ENCODE measurements at places on chromosomes 12 and 14.

DNA sequence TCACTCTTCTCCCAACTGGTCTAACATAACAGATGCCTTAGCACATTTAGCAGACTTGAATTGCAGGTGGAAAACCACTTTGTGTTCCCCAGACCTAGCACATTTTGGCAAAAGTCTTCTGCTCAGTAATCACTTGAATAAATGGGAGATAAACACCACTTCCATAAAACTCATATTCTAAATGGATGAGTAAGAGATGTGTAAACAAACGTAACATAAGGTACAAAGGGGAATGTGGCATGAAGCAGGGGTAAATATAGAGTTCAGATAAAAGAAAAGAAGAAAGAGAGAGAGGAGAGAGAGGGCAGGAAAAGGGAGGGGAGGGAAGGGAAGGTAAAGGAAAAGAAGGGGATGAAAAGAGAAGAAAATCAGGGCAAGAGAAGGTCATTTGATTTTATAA lies 17.0 kb upstream of the KERA start:
- DNase-seq: no peak

GRCh38 chr12:75813072-75813471 lies 218.5 kb downstream of the PHLDA1 start:
- no peak for DNase-seq

GRCh38 chr12:47858511-47859266 lies 39.0 kb upstream of the HDAC7 start:
- no peak for DNase-seq

- DNase-seq: no peak
Observed at GRCh38 chr14:41805633-41806032, 199.0 kb downstream of the LRFN5 start.

DNA sequence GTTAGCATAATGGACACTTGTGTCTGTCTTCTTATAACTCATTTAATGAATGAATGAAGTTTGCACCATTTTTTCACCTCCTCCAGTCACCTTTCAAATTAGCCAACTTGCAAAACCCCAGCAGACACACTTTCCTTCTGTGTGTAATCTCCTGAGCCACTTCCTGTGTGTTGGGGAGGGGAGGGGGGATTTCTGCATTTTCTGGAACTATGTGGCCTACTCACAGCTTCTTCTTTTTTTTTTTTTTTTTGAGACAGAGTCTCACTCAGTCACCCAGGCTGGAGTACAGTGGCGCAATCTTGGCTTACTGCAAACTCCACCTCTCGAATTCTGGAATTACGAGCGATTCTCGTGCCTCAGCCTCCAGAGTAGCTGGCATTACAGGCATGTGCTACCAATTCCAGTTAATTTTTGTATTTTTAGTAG lies 4.1 kb upstream of the SERPINA1 start:
- no peak for DNase-seq

DNA sequence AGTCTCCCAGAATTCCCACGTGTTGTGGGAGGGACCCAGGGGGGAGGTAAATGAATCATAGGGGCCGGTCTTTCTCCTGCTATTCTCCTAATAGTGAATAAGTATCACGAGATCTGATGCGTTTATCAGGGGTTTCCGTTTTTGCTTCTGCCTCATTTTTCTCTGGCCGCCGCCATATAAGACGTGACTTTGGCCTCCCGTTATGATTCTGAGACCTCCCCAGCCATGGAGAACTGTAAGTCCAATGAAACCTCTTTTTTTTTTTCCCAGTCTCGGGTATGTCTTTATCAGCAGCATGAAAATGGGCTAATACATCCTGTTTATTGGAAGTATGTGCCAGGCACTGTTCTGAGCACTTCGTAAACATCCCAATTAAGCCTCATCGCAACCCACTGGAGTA lies 788 bp downstream of the KRT72 start:
- no peak for DNase-seq

DNA sequence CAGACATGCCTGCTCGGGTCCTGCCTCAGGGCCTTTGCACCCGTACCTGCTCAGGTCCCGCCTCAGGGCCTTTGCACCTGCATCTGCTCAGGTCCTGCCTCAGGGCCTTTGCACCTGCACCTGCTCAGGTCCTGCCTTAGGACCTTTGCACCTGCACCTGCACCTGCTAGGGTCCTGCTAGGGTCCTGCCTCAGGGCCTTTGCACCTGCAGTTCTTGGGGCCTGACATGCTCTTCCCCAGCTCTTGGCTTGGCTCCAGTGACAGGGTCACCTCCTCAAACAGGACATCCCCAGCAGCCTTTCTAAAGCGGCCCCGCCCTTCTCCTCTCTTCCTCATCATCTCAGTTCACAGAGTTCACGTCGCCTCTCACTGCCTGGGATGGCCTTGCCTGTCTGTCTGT lies 54.9 kb upstream of the NCOR2 start:
- no peak for DNase-seq

- DNase-seq: no peak
Observed at GRCh38 chr12:11739980-11740577, 90.6 kb downstream of the ETV6 start.

DNA sequence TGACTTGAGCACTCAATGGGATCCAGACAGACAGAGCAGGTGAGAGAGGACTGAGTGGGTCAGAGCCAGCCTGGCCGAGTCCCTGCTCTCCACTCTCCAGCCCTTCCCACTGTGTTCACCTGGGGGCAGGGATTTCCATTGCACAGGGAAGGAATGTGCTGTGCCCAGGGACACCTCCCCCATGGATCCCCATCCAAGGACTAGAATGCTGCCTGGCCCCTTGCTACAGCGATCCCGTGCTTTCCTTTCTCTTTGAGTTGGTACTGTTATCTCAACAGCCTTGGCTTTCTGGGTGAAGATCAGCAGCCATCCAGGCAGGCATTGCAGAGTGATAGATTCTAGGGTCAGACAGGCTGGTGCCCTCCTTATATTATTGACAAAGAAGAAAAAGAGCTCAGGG lies 60.3 kb upstream of the DLK1 start:
- no peak for DNase-seq

- no peak for DNase-seq
Observed at GRCh38 chr12:106123551-106124081, 15.1 kb downstream of the NUAK1 start.

- DNase-seq: no peak
Observed at GRCh38 chr14:90576581-90576980, 179.8 kb downstream of the CALM1 start.

- no peak for DNase-seq
Observed at GRCh38 chr14:64233531-64234190, 60.5 kb downstream of the ESR2 start.

GRCh38 chr12:92543840-92544239 lies 158.9 kb upstream of the PLEKHG7 start:
- DNase-seq: no peak

- DNase-seq: no peak
Observed at GRCh38 chr12:90038289-90038688, 329.7 kb upstream of the ATP2B1 start.

DNA sequence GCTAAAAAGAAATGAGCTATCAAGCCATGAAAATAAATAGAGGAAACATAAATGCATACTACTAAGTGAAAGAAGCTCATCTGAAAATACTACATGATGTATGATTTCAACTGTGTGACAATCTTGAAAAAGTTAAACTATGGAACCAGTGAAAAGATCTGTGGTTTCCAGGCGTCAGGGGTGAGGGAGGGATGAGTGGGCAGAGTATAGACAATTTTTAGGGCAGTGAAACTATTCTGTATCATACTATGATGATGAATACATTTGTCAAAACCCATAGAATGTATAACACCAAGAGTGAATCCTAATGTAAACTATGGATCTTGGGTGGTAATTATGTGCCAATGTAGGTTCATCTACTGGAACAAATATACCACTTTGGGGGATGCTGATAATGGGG lies 21.3 kb downstream of the SPX start:
- no peak for DNase-seq

GRCh38 chr14:61197416-61197815 lies 83.7 kb downstream of the TMEM30B start:
- no peak for DNase-seq

DNA sequence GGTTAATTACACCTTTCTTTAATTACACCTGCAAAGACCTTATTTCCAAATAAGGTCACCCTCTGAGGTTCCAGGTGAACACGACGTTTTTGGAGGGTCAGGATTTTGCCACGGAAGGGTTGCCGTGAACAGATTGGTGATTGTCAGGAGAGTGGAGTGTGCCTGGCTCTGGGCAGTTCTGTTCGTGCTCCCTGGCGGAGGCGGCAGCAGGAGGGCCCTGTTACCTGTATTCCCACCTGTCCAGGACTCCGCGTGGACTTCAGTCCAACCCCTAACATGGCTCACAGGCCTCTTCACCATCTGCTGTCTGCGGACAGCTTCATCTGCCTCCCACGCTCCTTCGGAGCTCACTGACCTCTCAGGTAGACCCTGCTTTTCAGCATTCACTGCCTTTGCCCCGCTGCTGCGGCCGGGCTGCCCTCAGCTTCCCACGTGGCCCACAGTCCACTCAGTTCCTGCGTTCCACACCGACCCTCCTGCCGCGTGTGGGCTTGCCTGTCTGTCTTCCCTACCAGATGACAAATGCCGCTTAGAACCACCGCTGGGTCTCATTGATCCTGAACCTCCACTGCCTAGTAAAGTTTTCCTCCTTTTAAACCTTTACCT lies 187.5 kb upstream of the DIO3 start:
- no peak for DNase-seq

GRCh38 chr14:85187521-85187920 lies 342.4 kb upstream of the FLRT2 start:
- DNase-seq: no peak

- DNase-seq: no peak
Observed at GRCh38 chr14:77265561-77266335, 5.3 kb downstream of the NGB start.

GRCh38 chr14:94239406-94239805 lies 53.7 kb downstream of the SERPINA10 start:
- DNase-seq: no peak

DNA sequence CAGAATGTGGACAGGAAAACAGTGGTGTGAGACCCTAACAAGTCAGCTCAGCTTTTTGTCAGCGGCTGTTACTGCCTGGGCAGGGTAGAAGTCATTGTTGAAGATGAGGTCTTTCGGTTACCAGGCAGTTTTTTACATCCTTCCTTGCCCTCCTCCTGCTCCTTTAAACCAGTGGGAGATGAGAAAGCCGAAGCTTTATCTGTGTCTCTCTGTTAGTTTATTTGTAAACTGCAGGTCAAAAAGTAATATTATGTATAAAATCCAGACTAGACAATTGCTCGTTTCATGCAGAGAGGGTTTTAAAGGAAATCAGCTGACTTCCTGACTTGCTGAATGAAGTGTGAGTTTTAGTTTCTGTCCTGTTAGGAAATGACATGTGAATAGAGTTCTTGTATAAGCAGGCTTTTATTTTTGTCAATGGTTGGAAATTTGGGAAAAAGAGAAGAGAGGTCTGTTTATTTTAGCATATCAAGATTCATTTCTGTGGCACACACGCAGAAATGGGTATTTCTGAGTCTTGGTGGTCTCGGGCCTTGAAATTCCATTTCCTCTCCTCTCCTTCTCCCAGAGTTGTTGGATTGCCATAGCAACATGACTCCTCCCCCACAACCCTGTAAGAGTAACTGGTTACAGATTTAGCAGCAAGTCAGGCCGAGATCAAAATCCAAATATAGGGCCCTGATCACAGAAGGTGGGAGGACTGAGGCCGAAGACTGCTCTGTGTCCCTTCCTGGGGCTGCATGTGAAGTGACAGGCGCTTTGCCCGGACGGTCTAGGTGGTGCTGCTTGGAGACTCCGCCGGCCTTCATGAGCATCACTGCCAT lies 60.8 kb downstream of the SAMD4A start:
- no peak for DNase-seq

DNA sequence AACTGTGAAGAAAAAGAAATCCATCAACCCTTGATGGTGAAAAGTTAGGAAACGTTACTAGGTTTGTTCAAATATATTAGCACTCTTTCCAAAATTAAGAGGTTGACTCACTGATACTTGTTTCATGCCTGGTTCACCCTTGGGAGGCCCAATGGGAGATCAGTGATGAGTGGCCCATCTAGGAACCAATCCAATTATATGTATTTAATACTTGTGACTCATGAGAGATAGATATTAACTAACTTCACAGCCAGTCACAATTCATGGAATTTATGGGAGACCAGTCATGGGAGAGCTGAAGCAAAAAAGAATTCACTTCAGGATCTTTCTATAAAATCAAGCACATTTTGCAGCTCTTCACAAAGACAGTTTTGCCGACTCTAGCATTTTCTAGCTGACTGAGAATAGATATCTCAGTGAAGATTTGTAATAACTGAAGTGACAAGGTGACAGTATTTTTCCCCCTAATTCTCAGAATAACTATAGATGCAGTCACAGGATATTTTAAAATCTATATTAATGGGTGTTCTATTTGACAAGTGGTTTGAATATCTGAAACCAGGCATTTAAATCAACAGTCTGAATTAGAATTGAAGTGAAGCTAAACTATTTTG lies 230.2 kb downstream of the EPS8 start:
- no peak for DNase-seq

DNA sequence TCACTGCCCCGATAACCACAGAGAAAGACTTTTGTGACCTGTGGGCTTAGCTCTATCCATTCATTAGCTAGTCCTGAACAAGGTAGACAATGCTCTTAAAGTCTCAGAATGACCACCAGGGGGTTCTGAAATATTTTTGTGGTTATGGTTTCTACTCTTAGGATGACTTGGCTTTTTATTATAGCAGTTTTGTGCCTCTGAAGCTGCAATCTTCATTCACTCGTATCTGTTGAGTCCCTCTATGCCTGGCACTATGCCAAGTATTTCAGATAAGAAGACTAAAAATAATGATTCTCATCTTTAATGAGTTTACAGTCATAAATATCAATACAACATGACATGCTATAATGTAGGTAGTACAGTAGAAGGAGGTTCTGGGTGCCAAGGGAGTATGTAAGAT lies 130.8 kb upstream of the TRHDE start:
- no peak for DNase-seq

GRCh38 chr12:108093209-108093608 lies 35.9 kb upstream of the WSCD2 start:
- DNase-seq: peak; percentile 27

GRCh38 chr14:104425763-104426646 lies 153.6 kb upstream of the C14orf180 start:
- DNase-seq: no peak

DNA sequence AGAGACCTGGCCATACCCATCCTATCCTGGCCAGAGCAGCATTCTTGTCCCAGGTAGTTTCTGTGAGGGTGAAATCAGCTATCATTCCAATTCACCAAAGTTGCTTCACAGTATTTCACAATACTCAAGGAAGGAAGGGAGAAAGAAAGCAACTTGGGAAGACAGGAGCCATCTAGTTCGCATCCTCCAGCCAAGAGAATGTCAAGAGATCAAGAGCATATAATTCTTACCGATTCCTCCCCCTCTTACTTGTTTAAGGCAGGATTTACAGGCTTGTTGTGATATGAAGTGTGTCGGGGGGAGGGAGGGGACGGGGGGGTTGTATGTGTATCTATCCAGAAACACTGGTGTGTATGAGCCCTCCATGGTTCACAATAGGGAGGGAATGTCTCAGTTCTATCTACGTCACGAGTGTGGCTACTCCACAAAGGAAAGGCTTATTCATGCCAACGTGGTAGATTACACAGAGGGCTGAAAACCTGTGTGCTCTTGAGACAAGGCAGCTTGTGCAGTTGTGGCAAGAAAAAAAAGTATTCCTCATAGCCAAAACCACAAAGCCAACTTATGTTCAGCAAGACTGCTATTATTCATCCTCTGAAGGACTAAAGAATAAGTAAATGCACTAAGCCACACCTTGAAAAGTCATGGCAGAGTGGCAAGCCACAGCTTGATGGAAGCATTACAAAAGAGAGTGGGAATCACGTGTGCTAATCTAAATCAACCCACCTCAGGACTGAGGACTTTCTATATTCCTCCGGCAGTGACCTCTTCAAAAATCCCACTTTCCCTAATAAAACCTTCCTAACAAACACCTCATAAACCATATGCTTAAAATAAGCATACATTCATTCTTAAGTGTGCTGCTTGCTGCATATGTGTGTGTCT lies 35.0 kb downstream of the CORO1C start:
- DNase-seq: no peak

All from WERI-Rb-1 (cell line).